ENCODE measurements at places on chromosomes 13 and 19. TPM values are rescaled to one million over a fixed set of nuclear protein-coding genes. Genes with fewer than 3 reads are reported as not detected.

The SERPINE3 gene
- total RNA-seq: not detected

The RNF113B gene
- total RNA-seq: not detected

The FBXO17 gene
- total RNA-seq: 30.9 TPM

The SPACA4 gene
- total RNA-seq: not detected

The ADGRE3 gene
- total RNA-seq: not detected

All from neural crest cell (in vitro differentiated cells).